ENCODE measurements at places on chromosomes 16 and 17. TPM values are rescaled to one million over a fixed set of nuclear protein-coding genes. Genes with fewer than 3 reads are reported as not detected.

Gene TRPV3
- 0.10 TPM for polyA plus RNA-seq

Gene SOST
- polyA plus RNA-seq, result 0.04 TPM

Gene TRIM37
- 9.4 TPM for polyA plus RNA-seq

Gene SDR42E1
- 1.2 TPM for polyA plus RNA-seq

Gene KRTAP9-4
- not detected for polyA plus RNA-seq

Gene SOX9
- 3.1 TPM for polyA plus RNA-seq

Gene MYOCD
- 0.96 TPM for polyA plus RNA-seq

Gene TLCD2
- 4.4 TPM for polyA plus RNA-seq

Gene DNAH9
- 6.6 TPM for polyA plus RNA-seq

Gene KRTAP4-5
- not detected for polyA plus RNA-seq

Gene HBQ1
- 0.35 TPM for polyA plus RNA-seq

Gene ARHGAP44
- polyA plus RNA-seq, result 12.2 TPM

Gene MT1E
- polyA plus RNA-seq, result 66.9 TPM

Gene KCTD19
- 0.24 TPM for polyA plus RNA-seq

Gene NTN1
- polyA plus RNA-seq, result 3.6 TPM

Gene ACSM2A
- not detected for polyA plus RNA-seq

Gene MYH4
- not detected for polyA plus RNA-seq

Gene WFDC1
- polyA plus RNA-seq, result 9.9 TPM

Gene CCL4L2
- 125 TPM for polyA plus RNA-seq

Gene ACSM5
- 1.1 TPM for polyA plus RNA-seq

Gene PNMT
- 4.1 TPM for polyA plus RNA-seq

Gene TBC1D3I
- polyA plus RNA-seq, result 0.73 TPM

Gene CYLD
- polyA plus RNA-seq, result 18.6 TPM

Gene KDM6B
- 38.9 TPM for polyA plus RNA-seq

Gene KCNG4
- polyA plus RNA-seq, result not detected

Gene TMEM98
- 45.8 TPM for polyA plus RNA-seq

Gene CLDN9
- 0.91 TPM for polyA plus RNA-seq

Gene HS3ST3B1
- 14.6 TPM for polyA plus RNA-seq
